AG08396 (cell line): ENCODE measurements at places on chromosomes 4 and X.

DNA sequence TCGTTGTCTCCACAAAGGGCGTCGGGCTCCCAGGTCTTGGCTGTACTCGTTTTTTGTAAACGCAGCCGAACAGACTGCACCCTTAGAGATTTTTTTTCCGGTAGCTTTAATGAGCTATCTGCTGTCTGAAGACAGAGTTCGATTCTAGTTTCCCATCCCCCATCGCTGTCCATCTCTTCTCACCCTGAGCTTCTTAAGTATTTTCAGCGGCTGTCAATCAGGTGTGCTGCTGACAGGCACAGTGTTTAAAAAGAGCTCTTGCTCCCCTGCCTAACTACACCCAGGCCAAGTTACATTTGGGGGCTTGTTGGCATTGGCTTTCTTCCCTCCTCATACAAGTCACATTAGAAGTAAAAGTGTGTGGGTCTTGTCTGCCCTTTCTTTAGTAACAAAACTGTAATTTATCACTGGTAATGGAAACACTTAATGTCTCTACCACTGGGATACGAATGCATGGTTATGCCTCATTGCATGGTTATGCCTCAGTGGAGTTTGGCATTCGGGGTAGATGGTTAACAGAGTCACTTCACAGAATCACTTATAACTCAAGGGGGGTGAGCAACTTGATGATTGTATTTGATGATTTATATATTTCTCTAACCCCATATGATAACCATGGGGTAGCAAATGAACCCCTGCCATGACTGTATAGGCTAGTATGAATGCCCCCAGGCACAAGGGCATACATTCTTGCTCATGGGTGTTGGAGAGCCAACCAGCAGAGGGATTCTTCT lies 1.4 kb upstream of the ARHGAP6 start:
- no peak for DNase-seq

GRCh38 chr4:102610007-102610406 lies 108.8 kb downstream of the NFKB1 start:
- no peak for DNase-seq

- no peak for DNase-seq
Measured at GRCh38 chr4:23979534-23979933, 89.7 kb upstream of the PPARGC1A start.

DNA sequence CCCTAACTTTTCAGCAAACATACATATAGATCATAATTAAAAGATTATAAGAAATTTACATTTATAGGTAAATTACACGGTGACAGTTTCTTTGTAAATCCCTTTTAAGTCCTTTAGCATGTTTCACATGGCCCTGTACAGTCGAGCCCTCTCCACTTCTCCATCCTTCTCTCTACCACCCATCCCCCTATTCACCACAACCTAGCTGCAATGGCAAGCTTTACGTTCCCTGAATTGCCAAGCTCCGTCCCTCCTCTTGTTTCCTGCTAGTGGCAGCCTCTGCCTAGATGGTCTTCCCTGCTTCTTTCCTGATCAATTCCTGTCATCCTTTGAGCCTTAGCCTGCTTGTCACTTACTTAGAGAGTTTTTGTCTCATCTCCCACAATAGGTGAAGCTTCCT lies 116.2 kb downstream of the TMA16 start:
- DNase-seq = no peak

- DNase-seq = no peak
Measured at GRCh38 chr4:78706302-78706701, 69.8 kb upstream of the BMP2K start.

- DNase-seq = peak; percentile 33
Measured at GRCh38 chr4:47837094-47837907, 566 bp downstream of the CORIN start.

- DNase-seq = no peak
Measured at GRCh38 chrX:64169988-64170387, 35.5 kb downstream of the AMER1 start.

GRCh38 chrX:81378560-81378959 lies 176.7 kb downstream of the SH3BGRL start:
- DNase-seq = no peak

GRCh38 chr4:167893531-167893930 lies 198.8 kb upstream of the ANXA10 start:
- DNase-seq = no peak

DNA sequence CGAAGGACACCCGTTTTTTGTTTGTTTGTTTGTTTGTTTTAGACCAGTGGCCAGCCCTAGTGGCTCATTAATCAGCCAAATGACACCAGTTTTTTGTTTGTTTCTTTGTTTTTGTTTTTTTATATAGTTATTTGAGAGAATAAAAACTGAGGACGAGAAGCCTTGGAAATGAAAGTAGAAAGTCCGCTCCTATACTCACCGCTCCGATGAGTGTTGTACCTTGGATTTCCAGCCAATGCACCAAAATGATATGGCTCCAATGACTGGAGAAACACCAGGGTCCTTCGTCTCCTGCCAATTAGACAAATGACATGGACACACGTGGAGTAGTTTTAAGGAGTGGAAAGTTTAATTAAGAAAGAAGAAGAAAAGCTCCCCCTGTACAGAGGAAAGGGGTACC lies 87.9 kb downstream of the ZXDA start:
- DNase-seq = no peak

DNA sequence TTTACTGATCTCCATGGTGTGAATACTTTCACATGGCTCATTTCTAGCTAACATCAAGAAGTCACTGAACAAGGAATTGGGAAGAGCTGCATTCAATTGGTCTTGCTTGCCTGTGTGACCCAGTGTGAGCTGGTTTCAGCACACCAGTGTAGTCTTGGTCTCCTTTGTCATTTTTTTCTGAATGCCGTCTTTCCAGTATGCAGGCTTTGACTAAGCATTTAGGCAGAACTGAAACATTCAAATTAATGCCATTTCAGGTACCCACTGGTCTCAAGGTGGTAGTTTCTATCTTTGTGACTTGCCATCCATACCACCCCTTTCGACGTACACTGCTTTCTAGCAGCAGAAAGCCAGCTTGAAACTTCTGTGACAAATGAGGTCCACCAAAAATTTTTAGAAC lies 550.5 kb upstream of the BOD1L1 start:
- no peak for DNase-seq

DNA sequence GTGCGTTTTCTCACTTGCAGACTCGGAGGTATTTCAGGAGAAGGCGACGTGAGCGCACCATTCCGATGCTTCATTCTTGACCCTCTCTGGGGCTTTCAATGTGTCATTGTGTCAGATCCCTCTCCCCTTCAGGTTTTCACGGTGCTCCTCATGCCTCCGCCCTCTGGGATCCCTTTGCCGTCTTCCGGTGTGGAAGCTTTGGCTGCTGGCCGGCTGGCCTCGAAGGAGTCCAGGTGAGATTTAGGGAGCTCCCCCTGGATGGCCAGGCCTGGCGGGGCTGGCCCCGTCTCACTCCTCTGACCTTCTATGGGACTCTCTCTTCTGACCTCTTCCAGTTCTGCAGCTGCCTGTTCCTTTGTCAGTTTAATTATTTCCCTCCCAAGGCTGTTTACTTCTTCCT lies 12.9 kb downstream of the SOD3 start:
- no peak for DNase-seq

DNA sequence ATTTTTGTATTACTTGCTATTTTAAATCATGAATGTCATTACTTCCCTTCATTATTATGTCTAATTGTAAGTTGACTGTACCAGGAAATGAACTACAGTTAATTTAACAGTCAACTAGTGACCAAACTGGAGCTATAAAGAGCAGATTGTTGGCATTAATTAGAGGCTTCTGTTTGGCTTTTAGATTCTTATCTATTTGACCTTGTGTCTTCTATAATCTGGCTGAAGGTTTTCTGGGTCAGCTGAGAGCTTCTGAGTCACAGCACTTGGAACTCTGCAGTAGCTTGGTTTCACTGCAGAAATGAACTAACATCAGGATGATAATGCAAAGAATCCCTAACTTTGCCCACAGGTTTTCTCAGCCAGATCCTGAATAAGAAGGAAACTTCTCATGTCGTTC lies 169.2 kb upstream of the LEF1 start:
- DNase-seq = no peak

DNA sequence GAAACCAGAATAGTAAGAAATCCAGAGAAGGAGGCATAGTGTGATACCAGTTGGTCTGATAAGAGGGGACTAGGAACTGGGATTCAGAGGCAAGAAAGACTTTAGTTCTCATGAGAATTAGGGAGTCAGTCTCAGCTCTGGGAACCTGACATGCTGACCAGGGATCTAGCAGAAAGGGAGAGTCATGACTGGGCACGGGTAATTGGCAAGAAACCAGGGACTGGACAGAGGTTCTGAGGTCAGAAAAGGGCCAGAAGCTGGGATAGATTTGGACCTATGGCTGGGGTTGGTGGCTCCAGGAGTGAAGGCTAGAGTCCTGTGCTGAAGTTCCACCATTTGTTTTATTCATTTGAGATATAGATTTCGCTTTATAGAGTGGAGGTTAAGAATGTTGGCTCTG lies 110.2 kb upstream of the C1GALT1C1 start:
- DNase-seq = no peak

DNA sequence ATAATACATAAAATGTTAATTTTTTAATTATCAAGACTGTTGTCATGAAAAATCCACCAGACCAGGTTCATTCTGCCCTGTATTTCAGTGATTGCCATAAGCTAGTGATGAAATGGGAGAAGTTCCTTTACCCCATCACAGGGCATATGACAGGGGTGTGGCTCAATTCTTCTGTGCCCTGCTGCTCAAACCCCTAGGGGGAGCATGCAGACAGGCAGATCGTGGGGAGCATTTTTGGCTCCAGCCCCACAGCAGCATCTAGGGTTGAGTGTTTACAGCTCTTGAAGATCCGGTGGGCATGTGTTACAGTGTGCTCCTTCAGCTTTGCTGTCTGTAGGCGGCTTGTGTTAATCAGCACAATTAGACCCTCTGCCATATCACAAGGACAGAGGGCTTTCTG lies 700.7 kb downstream of the PCDH18 start:
- no peak for DNase-seq

- DNase-seq = no peak
Measured at GRCh38 chrX:42017971-42018370, 94.6 kb upstream of the CASK start.

DNA sequence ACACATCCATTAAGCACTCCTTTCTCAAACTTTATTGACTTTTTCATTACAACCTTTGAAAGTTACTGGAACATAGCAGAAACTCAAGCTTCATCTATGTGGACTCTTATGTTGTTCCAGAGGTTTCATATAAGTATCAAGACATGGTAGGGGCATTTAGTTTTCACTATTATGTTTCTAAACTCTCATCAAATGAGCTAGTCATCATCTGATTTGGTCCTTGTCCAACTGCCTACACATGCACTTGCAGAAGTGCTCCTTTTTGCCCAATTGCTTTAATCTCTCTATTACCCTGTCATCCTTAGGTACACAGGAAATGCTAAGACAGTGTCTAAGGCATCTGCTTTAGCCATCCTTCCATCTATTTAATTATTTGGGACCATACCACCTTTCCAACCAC lies 42.2 kb upstream of the EPGN start:
- no peak for DNase-seq

DNA sequence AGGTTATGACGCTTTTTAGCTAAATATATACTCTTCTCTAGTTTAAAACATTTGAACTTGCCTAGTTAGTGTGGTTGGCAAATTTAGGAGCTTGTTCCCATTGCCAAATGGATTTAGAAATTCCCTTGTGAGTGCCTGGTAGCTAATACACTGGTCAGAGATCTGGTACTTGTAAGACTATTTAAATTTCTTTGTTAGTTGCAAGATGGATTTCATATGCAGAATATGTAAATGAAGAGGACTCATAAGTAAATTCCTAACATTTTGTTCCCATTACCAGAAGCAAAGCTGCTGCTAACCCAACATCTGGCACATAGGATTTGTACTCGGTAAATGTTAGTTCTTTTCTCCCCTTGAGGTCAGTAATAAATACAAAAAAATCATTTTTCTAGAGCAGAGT lies 56.0 kb upstream of the PGK1 start:
- DNase-seq = no peak

DNA sequence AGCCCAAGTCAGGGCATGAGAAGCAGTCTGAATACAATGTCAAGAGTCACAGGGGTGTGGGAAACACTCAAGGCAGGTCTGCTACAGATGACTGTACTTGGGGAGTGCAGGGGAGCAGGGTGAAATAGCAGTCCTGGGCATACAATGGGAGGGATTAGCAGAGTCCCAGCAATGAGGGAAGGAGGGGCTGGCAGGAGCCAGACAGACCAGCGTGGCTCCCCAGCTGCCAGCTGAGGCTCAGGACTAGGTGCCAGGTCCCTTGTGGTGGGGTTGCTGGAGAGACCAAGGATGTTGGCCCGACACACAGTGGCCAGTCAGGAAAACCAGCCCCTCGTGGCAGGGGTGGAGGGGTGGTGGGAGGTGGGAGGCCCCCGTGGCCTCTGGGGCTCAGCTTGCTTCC lies 86.6 kb downstream of the RTL5 start:
- DNase-seq = no peak

DNA sequence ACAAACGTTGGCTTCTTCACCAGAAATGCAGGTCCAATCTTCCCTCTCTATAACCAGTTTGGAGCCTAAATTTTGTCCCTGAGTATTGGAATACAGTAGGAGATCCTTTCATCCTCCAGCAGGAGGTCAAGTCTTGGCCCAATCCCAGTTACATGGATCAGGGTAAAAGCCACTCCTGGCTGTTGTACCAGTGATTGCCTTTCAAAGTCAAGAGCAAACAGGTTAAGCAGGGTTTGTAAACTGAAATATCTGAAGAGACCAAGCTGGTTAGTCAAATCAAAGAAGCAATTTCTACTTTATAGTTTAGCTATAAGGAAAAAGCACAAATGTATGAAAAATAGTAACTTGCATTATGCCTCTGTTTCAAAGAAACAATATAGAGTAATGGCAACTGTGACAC lies 329.4 kb downstream of the NAF1 start:
- no peak for DNase-seq

- DNase-seq = no peak
Measured at GRCh38 chr4:97016186-97016907, 1126.9 kb downstream of the STPG2 start.

DNA sequence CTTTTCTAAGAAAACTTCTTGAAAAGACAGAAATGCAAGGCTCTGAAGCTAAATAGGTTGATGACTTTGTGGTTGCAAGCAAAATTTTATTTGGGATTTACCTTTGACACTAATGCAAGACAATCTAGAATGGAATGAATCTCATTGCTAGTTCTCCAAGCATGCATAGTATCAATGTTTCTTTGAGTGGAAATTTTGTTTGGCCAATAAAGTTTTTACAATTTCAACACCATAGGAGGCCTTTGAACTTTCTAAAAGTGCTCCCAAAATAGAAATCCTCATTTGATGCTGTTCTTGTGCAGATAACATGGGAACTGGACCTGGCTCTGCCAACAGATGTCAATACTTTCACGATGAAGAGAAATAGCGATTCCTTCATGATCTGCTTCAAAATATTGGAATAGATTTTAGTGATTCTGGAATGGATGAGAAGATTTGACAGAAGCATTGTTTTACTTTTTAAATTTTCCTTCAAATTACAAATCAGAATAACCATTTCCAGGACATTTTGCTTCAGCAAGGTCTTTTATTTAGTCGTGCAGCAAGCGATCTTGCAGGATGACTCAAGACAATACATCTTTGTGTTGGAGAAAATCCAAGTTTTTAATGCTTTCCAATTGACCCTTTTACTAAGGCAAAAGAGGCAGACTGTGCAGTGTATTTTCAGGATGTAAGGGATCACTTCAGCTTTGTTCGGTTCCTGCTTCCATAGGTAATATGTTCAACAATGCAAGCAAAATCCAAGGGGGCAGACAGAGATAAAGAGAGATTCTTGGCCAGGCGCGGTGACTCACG lies 51.7 kb upstream of the OTUD4 start:
- no peak for DNase-seq

- DNase-seq = peak; percentile 51
Measured at GRCh38 chr4:169311643-169312365, 41.0 kb upstream of the SH3RF1 start.
